Transverse colon (tissue), 4 donors: ENCODE measurements at places on chromosomes 5 and 9. TPM values are rescaled to one million over a fixed set of nuclear protein-coding genes. Genes with fewer than 3 reads are reported as not detected.
A peak's percentile ranks its signal among the peaks of the same experiment; 100 is the strongest.

KIF4B gene
- total RNA-seq, result not detected

IL7R gene
- 26.6 TPM for total RNA-seq

ERCC8 gene
- total RNA-seq, result 4.8 TPM

ANKRD20A1 gene
- 13.3 TPM for total RNA-seq

CDO1 gene
- 4.4 TPM for total RNA-seq

RAB3C gene
- 0.55 TPM for total RNA-seq

ZFP2 gene
- not detected for total RNA-seq

TAF11L5 gene
- total RNA-seq, result not detected

GRCh38 chr5:33772380-33772897, 119.4 kb downstream of the ADAMTS12 start:
- no peak overlapping the region for H3K27ac ChIP-seq
- no peak for DNase-seq
- H3K36me3 ChIP-seq, result no peaks in the 10 kb centered on the region
- peaks cover 4% of the 10 kb centered on the region for H3K4me1 ChIP-seq

DNA sequence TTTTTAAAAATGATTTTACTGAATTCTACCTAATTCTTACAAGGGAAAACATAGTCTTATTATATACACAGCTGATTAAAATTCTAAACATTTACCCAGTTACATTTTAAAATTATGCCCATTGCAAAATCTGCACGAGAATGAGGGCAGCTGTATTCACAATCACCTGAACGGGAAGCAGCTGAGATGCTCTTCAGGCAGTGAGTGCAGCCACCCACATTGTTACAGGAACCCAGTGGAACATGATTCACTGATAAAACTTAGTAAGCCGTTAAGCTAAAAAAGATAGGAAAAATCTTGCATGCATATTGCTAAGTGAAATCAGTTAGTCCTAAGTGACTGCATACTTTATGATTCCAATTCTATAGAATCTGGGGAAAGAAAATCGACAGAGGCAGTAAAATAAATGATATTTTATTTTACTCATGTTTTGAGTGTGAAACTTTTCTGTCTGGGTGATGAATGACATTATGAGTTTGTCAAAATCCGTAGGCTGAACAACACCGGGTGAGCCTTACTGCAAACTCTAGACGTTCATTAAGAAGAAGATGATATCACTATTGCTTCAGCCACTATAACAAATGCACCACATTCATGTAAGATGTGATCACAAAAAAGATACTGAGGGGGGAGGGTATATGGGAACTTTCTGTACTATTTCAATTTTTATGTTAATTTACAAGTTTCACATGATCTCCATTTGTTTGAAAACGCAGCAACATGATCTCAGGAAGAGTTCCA, 39.1 kb upstream of the FLT4 start:
- H3K36me3 ChIP-seq, result no peaks in the 10 kb centered on the region
- no peak overlapping the region for H3K4me3 ChIP-seq
- H3K4me1 ChIP-seq, result no peaks in the 10 kb centered on the region

DNA sequence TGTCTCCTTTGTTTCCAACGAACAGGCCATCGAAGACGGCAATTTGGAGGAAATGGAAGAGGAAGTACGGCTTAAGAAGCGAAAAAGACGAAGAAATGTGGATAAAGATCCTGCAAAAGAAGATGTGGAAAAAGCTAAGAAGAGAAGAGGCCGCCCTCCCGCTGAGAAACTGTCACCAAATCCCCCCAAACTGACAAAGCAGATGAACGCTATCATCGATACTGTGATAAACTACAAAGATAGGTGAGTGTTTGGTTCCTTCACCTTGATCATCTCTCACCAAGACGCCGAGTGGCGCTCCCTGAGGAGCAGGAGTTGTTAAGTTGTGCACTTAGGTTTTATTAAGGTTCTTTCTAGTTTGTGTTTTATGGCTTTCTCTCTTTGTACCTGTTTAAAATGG, 146.5 kb downstream of the SMARCA2 start:
- no peaks in the 10 kb centered on the region for H3K36me3 ChIP-seq
- no peaks in the 10 kb centered on the region for H3K27me3 ChIP-seq
- peaks cover 14% of the 10 kb centered on the region for H3K4me1 ChIP-seq
- no peak overlapping the region for H3K4me3 ChIP-seq

GRCh38 chr5:177154003-177154643, 20.6 kb downstream of the NSD1 start:
- peaks cover 7% of the 10 kb centered on the region for H3K4me1 ChIP-seq
- H3K27ac ChIP-seq, result no peak overlapping the region
- no peaks in the 10 kb centered on the region for H3K36me3 ChIP-seq
- H3K4me3 ChIP-seq, result no peak overlapping the region

DNA sequence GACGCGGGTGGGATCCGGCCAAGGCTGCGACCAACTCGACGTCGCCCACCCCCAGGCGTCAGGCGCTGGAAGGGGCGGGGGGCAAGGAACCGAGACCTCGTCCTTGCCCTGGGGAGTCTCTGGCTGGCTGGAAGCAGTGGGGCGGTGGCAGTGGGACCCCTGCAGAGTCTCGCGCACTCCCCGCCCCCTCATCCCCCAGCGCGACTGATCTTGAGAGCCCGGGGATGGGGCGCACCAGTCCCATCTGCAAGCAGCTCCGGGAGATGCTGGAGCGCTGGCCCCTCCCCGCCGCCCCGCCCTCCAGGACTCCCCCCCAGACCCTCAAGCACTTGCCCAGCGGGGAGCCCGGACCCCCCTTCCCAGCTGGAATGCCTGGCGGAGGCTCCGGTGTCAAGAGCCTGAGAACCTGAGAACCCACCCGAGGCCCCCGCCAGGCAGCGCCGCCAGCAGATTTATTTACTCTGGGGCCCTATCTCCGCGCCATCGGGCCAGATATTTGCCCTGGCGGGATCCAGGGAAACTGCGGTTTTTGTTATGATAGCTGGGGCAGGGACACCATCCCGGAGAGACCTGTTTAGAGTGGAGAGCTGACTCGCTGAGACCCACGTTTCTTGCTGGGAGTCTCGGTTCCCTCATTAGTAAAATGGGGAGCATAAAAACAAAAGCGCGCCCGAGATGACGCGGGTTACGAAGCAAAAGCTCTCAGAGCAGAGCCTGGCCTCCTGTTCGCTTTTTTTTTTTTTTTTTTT, 1.2 kb downstream of the PRRT1B start:
- H3K27me3 ChIP-seq, result peaks cover 50% of the 10 kb centered on the region
- H3K4me3 ChIP-seq, result peak overlapping the region; percentile 1
- no peaks in the 10 kb centered on the region for H3K36me3 ChIP-seq
- no peak overlapping the region for H3K27ac ChIP-seq
- no peak for DNase-seq
- peaks cover 17% of the 10 kb centered on the region for H3K4me1 ChIP-seq

DNA sequence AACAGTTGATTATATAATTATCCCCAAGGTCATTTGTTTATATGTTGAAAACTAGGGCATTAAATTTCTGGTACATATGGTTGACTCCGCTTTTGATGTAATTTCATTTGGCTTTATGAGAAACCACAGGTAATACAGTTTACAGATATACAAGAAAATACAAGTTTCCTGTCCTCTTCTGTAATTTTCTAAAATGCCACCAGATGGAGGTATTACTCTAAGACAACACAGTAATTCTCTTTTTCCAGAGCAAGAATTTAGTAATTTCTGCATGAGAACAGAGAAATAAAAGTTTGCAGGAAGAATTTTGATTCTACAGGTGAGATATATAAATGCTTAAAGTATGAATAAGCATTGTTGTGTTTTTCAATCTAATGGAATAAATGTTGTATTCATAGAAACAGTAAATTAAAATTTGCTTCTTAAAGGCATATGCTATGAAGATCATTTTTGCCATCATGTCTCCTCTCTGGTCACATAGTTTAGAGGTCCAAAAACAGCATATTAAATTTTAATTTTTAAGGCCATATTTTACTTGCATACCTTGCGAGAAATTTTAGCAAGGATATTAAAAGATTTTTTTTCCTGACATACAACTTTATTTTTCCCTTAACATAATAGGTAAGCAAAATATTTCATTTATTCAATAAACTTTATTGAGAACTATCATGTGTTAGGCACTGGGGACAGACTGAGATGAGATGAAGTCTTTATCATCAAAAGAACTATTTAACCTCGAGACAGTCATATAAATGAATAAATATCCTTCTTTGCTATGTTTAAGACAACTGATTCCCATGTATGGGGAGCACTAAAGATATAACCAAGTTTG, 22.7 kb downstream of the CHD1 start:
- H3K27ac ChIP-seq, result no peak overlapping the region
- no peaks in the 10 kb centered on the region for H3K36me3 ChIP-seq
- no peak overlapping the region for H3K4me3 ChIP-seq

GRCh38 chr5:67807439-67807888, 408.1 kb upstream of the PIK3R1 start:
- H3K36me3 ChIP-seq, result no peaks in the 10 kb centered on the region
- no peaks in the 10 kb centered on the region for H3K4me1 ChIP-seq
- no peak for DNase-seq
- H3K4me3 ChIP-seq, result no peak overlapping the region

DNA sequence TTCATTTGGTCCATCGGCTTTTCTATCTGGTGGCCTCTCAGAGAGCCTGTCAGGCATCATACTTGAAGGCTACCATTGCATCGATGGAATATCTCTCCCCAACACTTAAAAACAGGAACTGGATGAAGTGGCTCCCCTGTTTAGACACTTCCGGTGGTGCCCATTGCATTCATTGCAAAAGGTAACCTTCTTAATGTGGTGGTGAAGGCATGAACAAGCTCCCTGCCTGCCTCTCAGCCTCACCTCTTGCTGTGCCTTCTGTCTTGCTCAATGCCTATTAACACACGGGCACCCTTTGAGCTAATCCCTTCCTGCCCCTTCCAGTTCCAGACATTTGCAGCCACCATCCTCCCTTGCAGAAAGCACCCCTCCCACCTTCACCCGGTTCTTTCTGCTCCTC, 233.1 kb upstream of the MSX2 start:
- H3K27me3 ChIP-seq, result no peaks in the 10 kb centered on the region
- no peak for DNase-seq
- no peak overlapping the region for H3K27ac ChIP-seq

DNA sequence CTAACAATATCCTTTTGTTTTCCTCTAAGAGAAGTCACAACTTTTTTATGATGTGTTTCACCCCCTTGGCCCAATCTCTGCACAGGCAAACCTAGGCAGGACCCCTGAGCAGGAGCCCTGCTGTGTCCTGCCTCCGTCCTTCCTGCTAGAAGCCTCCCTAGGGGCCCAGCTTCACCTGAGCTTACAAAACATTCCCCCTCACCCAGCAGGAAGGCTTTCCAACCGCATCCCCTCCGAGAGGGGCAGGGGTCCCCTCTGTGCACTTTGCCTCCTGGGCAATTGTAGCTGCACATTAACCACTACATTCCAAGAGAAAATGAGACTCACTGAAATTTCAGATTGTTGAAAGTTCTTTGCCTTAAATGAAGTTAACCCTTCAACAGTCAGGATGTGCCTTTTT, 176.2 kb downstream of the IRX2 start:
- no peak for DNase-seq
- no peaks in the 10 kb centered on the region for H3K36me3 ChIP-seq
- no peaks in the 10 kb centered on the region for H3K27me3 ChIP-seq

- H3K27me3 ChIP-seq, result no peaks in the 10 kb centered on the region
- H3K4me3 ChIP-seq, result no peak overlapping the region
- no peaks in the 10 kb centered on the region for H3K36me3 ChIP-seq
- H3K27ac ChIP-seq, result no peak overlapping the region
Measured at GRCh38 chr5:113040672-113041260, 64.2 kb downstream of the DCP2 start.

DNA sequence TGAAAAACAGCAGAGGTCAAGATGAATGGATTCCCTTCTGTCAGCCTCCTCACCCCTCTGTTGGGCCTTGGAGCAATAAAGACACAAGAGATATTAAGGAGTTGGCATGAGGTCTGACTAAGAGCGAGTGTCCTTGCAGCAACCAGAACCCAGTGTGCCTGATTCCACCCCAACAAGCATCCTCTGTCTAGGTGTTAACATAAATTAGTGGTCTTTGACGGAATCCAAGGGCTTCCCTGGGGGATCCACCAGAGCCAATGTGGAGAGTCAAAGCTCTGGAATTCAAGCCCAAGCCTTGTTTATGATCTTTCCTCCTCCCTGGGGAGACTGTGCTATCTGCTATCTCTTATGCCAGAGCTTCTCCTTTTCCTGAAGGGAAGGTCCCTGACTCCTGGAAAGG, 128.1 kb upstream of the SMIM23 start:
- no peaks in the 10 kb centered on the region for H3K36me3 ChIP-seq
- H3K27ac ChIP-seq, result no peak overlapping the region
- no peak overlapping the region for H3K4me3 ChIP-seq
- no peak for DNase-seq
- H3K4me1 ChIP-seq, result no peaks in the 10 kb centered on the region

DNA sequence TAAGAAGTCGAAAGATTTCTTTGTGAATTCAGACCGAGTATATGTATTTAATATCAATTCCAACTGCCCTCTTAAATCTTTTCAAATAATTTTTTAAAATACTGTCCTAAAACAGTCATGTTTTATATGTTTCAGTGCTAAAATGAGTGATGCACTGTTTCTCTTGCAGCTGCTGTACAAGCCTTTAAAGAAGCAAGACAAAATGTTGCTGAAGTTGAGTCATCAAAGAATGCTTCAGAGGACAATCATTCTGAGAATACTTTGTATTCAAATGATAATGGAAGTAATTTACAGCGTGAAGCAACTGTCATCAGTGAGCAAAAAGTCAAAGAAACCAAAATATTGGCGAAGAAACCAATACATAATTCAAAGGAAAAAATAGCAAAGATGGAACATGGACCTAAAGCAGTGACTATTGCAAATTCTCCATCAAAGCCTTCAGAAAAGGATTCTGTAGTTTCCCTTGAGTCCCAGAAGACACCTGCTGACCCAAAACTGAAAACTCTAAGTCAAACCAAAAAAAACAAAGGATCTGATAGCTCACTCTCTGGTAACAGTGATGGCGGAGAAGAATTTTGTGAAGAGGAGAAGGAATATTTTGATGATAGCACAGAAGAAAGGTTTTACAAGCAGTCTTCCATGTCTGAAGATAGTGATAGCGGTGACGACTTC, 58.0 kb downstream of the LOX start:
- H3K27ac ChIP-seq, result no peak overlapping the region
- H3K4me1 ChIP-seq, result no peaks in the 10 kb centered on the region
- peaks cover 24% of the 10 kb centered on the region for H3K36me3 ChIP-seq
- no peak overlapping the region for H3K4me3 ChIP-seq

GRCh38 chr5:21931116-21931515, 922.0 kb downstream of the CDH12 start:
- no peaks in the 10 kb centered on the region for H3K36me3 ChIP-seq
- H3K27me3 ChIP-seq, result no peaks in the 10 kb centered on the region
- no peak for DNase-seq

GRCh38 chr5:66892716-66893115, 296.5 kb downstream of the MAST4 start:
- no peak overlapping the region for H3K4me3 ChIP-seq
- H3K27ac ChIP-seq, result no peak overlapping the region
- no peaks in the 10 kb centered on the region for H3K36me3 ChIP-seq
- H3K4me1 ChIP-seq, result peaks cover 10% of the 10 kb centered on the region
- DNase-seq, result no peak
